H9 (cell line): ENCODE measurements at places on chromosomes 5 and 9. TPM values are rescaled to one million over a fixed set of nuclear protein-coding genes. Genes with fewer than 3 reads are reported as not detected.

ARHGEF37 gene
- 0.39 and 0.42 TPM in 2 replicates for total RNA-seq

SPINK1 gene
- 2.0 and 3.1 TPM in 2 replicates for total RNA-seq

SH3GL2 gene
- total RNA-seq = 5.8 and 6.5 TPM in 2 replicates

IPPK gene
- 10.7 and 12.9 TPM in 2 replicates for total RNA-seq

DEPDC1B gene
- total RNA-seq = 49.0 and 51.4 TPM in 2 replicates

PCA3 gene
- total RNA-seq = not detected in 2 replicates

RNF44 gene
- 172 and 175 TPM in 2 replicates for total RNA-seq

PCDHB16 gene
- 6.5 and 8.0 TPM in 2 replicates for total RNA-seq

FREM1 gene
- total RNA-seq = 0.35 and 0.44 TPM in 2 replicates

NDUFS6 gene
- 62.5 and 63.7 TPM in 2 replicates for total RNA-seq

SERF1A gene
- total RNA-seq = 16.2 and 20.0 TPM in 2 replicates

MAMDC2 gene
- total RNA-seq = 4.6 TPM in 2 replicates

FRMD3 gene
- 0.48 and 0.55 TPM in 2 replicates for total RNA-seq

PKD2L2 gene
- total RNA-seq = not detected in 2 replicates

DMRT3 gene
- not detected in 2 replicates for total RNA-seq

ZNF879 gene
- total RNA-seq = 5.4 and 6.4 TPM in 2 replicates

ZNG1A gene
- total RNA-seq = 31.1 and 31.9 TPM in 2 replicates

KIF20A gene
- 65.2 and 67.1 TPM in 2 replicates for total RNA-seq

CBY3 gene
- total RNA-seq = 0.50 and 1.6 TPM in 2 replicates

MEGF10 gene
- total RNA-seq = 36.5 and 38.5 TPM in 2 replicates

TPPP gene
- 0.44 and 0.48 TPM in 2 replicates for total RNA-seq

SLC45A2 gene
- not detected in 2 replicates for total RNA-seq

MLANA gene
- not detected in 2 replicates for total RNA-seq

HAND1 gene
- not detected in 2 replicates for total RNA-seq

DNM1 gene
- total RNA-seq = 54.3 and 58.0 TPM in 2 replicates
